ENCODE measurements at places on chromosomes 3 and 15.

GRCh38 chr15:36479200-36479896 is 100.1 kb upstream of the CDIN1 start:
- DNase-seq: no peak

GRCh38 chr3:135757421-135757820 is 208.1 kb upstream of the PPP2R3A start:
- no peak for DNase-seq

GRCh38 chr3:79515072-79515471 is 252.7 kb downstream of the ROBO1 start:
- DNase-seq: no peak

DNA sequence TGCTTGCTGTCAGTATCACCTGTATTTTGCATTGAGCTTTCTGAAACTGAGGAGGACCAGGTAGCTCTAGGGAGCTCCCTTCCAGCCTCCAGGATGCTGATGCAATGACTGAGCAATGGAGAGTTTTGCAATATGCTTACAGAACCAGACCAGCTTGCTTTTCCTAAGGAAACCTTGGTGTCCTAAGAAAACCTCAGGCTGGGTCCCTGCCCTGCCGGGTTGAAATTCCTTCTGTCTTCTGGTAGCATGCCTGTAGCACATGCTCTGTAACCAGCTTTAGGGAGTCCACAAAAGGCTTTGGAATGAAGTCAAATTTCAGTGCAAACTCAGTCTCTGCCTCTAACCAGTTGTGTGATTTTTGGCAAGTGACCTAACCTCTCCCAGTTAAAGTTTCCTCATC is 65.8 kb upstream of the GSK3B start:
- no peak for DNase-seq

DNA sequence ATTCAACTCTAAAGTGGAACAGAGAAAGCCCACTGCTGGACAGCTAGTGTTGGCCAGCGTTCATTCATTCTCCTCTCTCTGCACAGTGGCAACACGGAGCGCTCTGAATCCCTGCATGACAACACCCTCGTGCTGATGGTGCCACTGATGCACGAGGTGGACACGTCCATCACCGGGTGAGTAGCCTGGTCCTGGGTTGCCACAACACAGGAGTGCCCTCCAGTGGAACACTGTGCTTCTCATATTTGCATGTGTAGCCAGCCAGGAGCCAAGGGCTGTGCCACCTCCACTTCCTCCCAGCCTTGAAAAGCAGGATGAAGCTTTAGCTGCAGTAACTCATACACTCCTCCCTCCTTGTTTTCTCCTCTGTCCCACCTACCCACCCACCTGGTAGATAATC is 120.0 kb upstream of the CTDSPL start:
- DNase-seq: no peak

DNA sequence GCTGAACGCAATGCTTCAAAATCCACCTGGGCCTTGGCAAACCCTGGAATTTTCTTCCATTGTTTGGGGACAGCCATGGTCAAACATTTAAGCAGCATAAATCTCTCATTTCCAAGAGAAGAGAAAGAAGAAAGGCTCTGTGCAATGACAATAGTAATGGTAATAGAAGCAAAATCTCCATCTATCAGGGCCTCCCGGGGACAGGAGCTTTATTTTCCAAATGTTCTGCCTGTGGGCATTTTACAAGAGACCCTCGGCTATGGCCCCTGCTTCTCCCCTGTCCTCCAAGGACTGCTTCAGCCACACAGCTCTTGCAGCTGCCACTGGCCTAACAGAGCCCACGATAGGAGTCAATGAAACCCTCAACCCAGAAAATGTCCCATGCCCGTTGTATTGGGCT is 12.7 kb upstream of the FAM240A start:
- no peak for DNase-seq

DNA sequence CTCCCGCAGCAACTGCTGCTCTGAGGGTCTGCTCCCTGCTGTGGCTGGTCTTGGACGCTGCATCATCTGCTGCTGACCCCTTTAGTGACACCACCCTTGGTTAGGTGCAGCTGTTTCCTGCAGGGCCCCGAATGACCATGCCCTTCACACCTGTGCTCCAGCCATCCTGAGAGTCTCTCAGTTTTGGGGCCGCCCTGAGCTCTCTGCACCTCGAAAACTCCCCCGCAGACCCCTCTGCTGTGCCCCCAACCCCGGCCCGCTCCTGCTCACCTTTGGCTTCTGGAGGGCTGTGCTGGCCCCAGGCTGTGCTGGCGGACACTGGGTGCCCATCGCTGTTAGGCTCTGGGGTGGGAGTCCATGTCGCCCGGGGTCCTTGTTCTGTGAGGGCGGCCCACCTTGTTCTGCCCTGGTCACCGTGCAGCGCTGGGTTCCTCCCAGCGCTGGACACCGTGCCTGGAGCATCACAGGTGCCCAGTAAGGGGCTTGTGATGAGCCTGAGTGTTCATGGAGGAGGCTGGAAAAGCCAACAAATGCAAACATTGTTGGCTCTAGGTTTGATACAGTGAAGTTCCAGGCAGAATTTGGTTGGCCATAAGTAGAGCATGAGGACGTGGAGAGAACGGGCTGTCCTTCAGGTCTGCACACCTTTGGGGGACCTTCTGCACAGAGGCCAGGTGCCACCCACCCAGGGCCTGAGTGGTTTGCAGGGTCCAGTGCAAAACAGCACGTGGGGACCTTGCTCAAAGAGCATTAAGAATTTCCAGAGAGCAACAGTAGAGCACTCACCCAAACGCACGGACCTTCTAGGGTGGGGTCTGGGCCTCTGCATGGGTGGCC is 12.3 kb downstream of the ABTB1 start:
- peak; percentile 6 for DNase-seq

DNA sequence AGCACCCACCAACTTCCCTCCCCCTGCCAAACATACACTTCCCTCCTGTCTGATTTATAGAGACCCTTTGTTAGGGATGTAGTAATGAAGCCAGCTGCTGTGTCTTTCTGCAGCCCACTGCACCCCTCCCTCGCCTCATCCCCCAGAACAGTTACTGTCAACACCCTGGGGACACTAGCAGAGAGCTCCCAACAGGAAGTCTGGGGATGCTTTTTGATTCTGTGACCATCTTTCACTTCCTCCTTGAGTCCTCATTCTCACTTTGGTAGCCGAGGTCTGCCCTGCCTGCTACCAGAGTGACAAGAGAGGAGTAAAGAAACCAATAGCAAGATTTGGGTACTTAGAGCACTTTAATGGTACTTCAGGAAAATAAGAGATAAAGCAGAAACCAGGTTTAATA is 201.6 kb downstream of the SATB1 start:
- no peak for DNase-seq

All from activated naive CD4-positive, alpha-beta T cell treated with anti-CD3 and anti-CD28 coated beads, Interleukin-2, amount 50 U/mL, for 16 hours (primary cell).